ENCODE measurements at places on chromosomes 6 and 20.

- no peak for DNase-seq
Observed at GRCh38 chr6:162409741-162410691, 317.6 kb downstream of the PRKN start.

DNA sequence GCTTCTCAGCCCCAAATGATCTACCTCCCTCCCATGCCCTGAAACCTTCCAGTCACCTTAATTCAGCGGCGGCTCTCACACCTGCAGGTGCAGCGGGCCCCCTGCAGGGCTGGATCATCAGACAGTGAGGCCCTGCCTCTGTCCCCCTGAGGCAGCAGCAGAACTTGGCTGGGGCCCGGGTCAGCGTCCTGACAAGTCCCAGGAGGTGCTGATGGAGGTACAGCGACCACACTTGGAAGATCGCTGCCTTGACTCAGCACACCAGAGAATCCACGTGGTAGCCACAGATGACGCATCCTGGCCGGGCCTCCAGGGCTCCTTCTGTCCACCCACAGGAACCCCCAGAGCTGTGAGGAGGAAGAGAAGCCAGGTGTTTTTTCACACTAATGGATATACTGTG lies 116.4 kb upstream of the THBS2 start:
- DNase-seq = no peak

DNA sequence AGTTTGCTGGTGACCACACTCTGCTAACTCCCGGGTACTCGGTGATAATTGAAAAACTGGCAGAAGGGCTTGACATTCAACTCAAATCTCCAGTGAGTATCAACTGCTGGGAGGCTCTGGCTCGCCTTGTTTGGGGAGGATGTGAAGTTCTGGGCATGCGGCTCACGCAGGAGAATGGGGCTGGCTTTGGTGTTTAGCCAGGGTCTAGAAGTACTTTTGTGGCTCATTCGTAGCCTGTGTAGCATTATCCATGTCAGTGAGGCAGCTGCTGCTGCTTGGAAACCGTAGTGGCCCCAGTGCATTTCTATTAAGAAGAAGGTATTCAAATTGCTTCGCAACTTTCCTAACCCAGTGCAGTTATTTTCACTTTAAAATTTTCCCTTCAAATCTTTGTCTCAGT lies 52.2 kb downstream of the KDM1B start:
- DNase-seq = no peak

- DNase-seq = no peak
Observed at GRCh38 chr20:36866681-36867495, 9.1 kb upstream of the TLDC2 start.

- no peak for DNase-seq
Observed at GRCh38 chr6:125120054-125120590, 33.5 kb upstream of the TPD52L1 start.

- DNase-seq = no peak
Observed at GRCh38 chr6:52144196-52145076, 41.7 kb upstream of the IL17A start.

DNA sequence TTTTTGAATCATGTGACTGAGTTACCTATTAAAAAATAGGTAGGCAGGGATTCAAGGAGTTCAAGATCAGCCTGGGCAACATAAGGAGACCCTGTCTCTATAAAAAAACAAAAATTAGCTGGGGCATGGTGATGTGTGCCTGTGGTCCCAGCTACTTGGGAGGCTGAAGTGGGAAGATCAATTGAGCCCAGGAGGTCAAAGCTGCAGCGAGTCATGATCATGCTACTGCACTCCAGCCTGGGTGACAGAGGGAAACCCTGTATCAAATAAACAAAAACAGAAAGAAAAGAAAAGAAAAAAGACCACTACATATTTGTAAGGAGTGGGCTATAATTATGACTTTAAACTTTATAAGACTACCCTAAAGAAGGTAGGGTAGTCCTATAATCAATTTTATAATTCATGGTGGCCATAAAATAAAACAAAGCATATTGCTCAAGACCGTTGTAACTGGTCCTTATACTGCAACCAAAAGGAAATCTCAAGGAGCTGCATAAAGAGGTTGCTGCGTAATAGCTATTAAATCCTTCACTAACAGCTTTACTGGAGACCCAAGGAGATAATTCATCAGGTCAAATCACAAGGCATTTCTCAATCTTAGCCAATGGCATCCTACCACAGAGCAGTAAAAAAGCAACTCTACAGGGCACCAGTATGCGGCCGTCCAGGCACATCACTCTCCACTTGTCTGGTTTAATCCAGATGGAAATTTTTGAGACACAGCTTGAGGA lies 13.5 kb downstream of the PIGU start:
- DNase-seq = no peak

GRCh38 chr6:163352011-163352685 lies 62.4 kb upstream of the QKI start:
- DNase-seq = no peak

- peak; percentile 57 for DNase-seq
Observed at GRCh38 chr20:59402681-59403080, 102.3 kb downstream of the EDN3 start.

GRCh38 chr20:4812641-4813075 lies 90.9 kb downstream of the PRND start:
- peak; percentile 15 for DNase-seq

- no peak for DNase-seq
Observed at GRCh38 chr6:46513533-46513932, 22.3 kb upstream of the RCAN2 start.

- no peak for DNase-seq
Observed at GRCh38 chr6:47654255-47654654, 44.1 kb upstream of the ADGRF4 start.

DNA sequence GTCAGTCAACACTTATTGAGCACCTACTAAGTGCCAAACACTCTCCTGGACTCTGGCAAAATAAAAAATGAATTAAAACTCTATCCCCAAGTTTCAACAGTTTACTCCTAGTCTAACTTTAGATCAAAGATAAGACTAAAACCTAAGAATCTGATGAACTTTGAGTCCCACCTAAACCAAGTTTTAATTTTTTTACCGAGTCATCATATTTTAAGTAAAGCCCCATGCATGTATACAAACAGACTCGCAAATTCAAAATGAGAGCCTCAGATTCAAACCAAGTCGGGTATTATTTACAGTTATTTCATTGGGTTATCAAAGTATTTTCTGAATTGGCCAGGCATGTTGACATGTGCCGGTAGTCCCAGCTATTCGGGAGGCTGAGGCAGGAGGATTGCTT lies 28.2 kb downstream of the BNIP5 start:
- no peak for DNase-seq

DNA sequence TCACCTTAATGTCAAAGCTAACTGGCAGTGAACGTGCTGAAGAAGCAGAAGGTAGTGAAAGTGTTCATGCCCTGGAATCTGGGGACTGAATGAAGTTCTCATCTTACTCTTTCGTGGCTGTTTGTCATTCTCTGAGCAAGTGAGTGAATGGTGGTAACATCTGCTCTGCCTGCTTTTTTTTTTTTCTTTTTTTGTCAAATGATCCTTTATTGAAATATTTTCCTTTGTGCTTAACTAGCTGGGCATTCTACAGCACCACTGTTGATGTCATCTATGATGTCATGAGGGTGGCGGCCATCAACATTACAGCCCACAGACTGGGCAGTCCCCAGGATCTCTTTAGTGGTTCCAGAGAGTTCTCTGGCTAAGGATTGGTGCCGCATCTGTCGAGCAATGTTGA lies 65.2 kb downstream of the RIN2 start:
- DNase-seq = no peak

DNA sequence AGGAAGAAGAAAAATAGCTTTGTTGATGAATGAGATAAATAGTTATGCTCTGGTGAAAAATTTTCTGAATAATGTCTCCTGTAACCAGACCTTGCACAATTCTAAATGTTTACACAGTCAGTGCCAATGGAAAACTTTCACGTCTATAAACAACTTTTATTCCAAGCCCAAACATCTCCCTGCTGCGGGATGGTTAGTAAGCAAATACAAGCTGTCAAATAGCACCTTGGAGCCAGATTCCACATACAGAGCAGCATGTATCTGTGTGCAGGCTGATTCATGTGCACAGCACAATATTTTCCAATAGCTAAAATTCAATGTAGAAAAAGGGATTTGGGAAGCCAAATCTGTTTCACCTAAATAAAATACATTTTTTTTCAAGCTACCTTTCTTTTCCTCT lies 813.3 kb downstream of the HACE1 start:
- DNase-seq = no peak

GRCh38 chr6:149923327-149923986 lies 536 bp upstream of the RAET1G start:
- no peak for DNase-seq

DNA sequence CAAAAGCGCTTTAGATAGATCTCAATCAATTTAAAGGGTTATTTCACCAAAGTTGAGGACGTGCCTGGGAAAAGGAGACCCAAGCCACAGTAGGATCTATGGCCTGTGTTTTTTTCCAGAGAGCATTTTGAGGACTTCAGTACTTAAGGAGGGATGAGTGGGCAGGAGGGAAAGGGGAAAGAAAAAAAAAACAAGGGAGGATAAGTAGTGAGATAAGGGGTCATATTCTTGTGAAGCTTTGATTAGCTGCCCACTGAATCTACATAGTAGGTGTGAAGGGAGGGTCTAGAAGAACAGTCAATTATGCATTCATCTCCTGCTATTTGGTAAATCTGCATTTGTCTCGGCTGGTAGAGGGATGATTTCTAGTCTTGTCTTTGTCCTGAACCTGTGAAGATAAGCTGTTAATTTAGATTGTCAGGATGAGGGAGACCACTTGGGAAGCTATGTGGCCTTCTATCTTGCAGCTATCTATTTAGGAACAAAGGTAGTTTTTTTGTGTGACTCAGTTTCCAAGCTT lies 48.4 kb downstream of the CLVS2 start:
- no peak for DNase-seq

DNA sequence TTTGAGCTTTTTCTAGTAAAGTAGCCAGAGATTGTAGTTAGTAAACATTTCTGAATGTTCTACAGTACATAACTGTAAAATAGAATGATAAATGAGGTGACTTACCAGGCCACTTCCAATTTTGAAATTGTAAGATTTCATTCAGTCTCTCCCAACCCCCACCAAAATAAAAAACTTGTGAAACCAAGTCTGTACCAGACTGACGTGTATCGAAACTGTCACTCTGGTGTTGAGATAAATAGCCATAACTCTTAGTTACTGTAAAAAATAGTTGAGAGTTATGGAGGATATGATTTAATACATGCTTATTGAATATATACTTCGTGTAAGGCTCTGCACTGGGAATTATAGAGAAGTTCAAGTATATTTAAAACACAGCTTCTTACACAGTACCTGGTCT lies 455.7 kb downstream of the PLCB1 start:
- no peak for DNase-seq

- DNase-seq = no peak
Observed at GRCh38 chr20:17647391-17648314, 34.4 kb downstream of the RRBP1 start.

DNA sequence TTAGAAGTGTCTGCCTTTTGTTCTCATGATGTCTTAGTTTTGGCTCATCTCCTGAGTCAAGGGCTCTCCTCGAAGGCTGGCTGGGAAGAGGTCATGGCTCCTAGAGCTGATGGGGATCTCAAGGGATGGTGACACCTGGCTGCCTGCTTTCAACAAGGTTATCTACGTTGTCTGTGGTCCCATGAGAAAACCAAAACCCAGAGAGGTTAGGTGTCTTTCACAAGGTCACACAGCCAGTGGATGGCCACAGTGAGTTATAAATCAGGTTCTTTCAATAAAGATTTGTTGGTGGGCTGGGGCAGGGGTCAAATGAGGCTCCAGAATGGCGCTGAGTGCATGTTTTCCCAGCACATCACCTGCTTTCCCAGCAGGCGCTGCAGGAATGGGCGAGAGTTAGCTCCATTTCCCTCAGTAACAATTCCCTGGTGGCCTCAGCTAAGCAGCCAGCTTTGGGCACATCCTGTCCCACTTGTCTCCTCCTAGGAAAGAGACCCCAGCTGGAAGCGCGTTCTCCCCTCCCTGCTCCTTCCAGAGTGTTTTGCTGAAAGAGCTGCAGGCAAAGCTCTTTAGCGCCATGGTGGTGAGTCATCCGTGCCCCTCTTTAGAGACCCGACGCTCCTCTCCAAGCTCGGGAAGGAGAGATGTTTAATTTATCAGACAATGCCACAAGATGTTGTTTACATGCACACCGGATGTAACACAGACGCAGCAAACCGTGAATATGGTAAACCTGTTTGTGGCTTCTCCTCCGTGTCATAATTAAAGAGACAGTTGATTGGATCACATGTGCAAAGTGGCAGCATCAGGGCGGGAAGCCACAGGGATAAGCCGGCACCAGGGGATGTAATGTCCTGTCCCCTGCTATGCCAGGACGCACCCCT lies 109.7 kb downstream of the LRFN2 start:
- DNase-seq = peak; percentile 7

- DNase-seq = no peak
Observed at GRCh38 chr20:11296221-11296620, 621.5 kb upstream of the BTBD3 start.

DNA sequence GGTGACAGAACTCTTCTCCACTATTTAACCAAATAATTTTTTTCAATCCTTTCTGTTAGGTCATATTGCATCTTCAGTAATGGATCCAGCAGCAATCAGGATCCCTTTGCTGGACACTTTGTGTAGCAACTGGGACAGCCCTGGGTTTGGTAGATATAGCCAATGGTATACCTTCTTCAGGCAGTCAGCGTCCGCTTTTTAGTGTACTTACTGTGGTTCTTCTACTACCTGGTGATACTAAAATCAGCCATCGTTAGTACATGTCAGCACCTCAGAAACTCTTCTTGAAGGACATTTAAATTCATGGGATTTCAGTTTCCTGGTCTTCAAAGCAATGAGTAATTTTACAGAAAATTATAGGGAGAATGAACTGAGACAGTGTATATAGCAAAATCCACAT lies 93.5 kb downstream of the ADGRG6 start:
- DNase-seq = no peak

DNA sequence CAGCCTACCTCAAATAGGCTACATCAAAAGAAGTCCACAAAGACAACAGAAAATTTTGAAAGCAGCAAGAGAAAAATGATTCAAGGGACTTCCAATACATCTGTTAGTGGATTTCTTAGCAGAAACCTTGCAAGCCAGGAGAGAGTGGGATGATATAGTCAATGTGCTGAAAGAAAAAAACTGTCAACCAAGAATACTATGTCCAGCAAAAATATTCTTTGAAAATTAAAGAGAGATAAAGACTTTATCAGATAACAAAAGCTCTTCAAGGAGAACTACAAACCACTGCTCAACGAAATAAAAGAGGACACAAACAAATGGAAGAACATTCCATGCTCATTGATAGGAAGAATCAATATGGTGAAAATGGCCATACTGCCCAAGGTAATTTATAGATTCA lies 34.0 kb downstream of the MCHR2 start:
- no peak for DNase-seq

DNA sequence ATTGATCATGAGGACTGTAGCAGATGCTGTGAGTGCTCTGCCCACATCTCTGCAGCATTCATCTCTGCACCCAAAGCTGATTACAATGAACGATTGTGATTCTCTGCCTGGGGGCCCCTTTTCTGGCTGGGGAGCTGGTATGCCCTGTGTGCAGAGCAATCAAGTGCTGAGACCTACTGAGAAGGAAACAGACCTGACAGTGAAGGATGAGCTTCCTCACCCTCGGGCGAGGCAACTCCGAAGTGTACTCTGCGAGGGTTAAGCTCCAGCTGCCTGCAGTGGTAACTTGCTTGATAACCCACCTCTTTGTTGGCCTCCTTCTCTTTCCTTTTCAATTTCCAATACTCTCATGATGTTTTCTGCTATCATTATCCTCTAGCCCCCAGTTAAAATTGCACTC lies 289.7 kb upstream of the RNF24 start:
- DNase-seq = no peak
